ENCODE measurements at places on chromosomes 16 and 17.

DNA sequence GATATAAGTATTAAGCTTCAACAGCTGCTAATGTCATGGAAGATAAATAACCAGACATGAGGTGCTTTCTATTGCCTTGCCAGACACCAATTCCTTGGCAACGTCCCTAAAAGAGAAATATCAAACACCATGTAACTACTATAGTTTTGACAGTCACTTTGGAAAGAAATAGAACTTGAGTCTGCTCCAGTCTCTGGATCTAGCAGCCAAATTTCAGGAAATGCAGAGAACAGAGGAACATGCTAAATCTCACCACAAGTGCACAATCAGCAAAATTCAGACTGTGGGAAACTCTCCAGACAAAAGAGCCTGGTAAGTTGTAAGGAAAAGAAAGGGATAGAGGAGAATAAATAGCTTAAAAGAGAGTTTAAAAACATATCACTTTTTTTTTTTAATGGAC is 28.4 kb upstream of the TANC2 start:
- no peak for DNase-seq

DNA sequence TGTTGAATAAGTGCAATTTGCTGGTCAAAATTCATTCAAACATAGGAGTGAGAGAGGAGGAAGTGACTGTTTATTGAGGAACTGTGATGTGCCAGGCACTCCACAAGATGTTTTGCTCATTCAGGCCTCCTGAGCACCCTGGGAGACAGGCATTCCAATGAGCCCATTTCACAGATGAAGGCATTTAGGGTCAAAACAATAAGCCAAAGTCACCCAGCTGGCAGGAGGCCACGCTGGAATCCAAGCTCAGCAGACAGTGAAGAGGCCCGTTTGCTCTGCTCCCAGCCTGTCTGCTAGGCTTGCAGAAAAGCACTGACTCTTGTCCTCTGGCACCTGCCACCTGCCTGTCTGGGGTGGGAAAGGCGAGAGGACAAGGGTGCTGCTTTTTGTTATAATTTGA is 10.1 kb upstream of the SLC25A39 start:
- DNase-seq: no peak

GRCh38 chr17:57225127-57225526 is 31.2 kb upstream of the MSI2 start:
- DNase-seq: no peak

- no peak for DNase-seq
Measured at GRCh38 chr17:27558842-27559505, 72.0 kb upstream of the LGALS9 start.

GRCh38 chr17:79627766-79628690 is 17.2 kb upstream of the RBFOX3 start:
- DNase-seq: no peak

GRCh38 chr16:49744244-49745220 is 111.4 kb downstream of the ZNF423 start:
- no peak for DNase-seq
